ENCODE measurements at places on chromosomes 6 and 20.

GRCh38 chr6:46704562-46704961, 16.9 kb downstream of the TDRD6 start:
- no peak for DNase-seq

DNA sequence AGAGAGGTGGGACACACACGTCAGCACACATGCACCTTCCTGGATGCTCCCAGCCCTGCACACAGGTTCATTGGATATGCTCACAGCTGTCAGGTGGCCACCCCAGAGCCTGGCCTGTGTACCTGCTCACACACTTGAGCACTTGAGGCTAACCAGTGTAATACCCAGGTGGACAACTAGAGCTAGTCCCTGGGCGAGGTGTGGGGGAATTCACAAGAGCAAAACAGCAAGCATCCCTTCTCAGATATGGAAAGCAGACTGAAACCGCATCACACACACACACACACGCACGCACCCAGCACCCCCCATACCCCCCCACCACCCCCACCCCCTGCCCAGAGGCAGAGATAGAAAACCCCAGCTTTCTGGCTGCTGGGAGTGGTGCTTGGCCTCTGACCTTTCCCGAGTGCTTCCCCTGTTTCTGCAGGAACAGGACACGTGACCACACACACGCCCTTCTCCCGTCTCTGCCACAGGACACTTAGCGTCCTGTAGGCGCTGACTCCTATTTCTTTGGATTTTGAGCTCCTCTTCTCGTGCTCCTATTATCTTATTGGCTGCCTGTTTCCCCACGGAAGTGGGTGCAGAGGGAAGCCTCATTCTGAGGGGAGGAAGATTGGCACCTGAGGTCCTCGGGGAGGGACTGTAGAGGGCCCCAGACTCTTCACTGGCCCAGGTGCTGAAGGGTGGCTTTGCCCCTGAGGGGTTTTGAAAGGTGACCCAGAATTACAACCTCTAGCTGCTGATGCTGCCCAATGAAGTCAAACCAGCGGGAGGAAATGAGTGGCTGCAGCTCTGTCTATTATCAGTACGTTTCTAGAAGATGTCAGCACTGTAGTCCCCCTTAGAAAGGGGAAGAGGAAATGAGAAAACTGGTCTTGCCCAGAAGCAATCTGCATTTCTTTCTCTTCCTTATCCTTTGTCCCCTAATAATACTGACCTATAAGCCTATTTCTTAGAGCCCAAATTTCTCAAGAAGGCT, 65.8 kb downstream of the SYTL3 start:
- no peak for DNase-seq

DNA sequence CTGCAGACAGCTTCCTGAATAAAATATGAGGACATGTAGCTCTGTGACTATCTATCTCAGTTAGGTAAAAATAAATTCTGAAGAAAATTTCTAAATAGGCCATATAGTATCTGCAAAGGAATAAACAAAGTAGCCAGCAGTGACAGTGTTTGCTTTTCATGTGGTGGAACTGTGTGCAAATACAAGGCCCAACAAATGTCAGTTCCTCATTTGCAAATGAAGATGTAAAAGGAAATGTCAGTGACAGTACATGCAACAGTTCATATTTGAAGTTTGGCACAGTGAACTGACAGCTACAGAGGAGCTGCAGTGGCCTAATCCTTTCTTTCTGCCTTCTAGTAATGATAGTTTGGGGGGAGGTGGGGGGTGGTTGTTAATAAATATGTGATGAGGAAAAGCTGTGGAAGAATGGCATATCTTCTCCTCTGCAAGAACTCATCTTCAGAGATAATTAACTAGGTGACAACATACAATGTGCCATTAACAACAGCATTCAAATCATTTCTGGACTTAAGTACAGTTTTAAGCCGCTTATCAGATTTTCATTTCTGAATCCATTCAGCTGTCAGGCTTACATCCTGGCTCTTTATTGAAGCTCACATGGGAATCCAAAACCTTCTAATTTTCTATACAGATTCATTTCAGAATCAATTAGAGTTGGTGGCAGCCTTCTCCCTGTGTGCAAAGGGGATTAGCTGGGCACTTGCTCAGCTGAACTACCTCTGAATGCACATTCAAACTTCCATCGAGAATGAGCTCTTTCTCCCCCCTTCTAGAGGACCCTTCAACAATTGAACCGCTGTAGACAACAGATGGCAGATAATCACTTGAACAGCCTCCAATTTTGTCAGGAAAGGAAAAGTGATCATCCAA, 1059.0 kb upstream of the EPHA7 start:
- no peak for DNase-seq

DNA sequence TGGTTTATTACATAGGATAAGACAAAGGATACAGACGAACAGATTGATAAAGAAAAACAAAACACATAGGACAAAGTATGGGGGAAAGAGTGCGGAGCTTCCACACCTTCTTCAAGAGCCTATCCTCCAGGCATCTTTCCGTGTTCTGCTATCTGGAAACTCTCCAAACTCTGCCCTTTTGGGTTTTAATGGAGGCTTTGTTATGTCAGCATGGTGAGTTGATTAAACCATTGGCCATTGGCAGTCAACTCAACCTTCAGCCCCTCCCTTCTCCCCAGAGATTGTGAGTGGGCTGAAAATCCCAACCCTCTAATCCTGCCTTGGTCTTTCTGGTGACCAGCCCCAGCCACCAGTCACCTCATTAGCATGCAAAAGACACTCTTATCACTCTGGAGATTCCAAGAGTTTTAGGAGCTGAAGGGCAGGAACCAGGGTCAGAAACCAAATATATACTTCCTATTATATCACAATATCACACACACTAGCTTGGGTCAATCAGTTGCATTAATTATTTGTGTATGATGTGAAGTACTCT, 23.8 kb downstream of the HLA-DOB start:
- no peak for DNase-seq

GRCh38 chr20:36826554-36827244, 49.2 kb upstream of the TLDC2 start:
- DNase-seq: no peak

- DNase-seq: no peak
Measured at GRCh38 chr6:30879684-30880427, 4.5 kb upstream of the DDR1 start.

- no peak for DNase-seq
Measured at GRCh38 chr20:16098890-16099639, 474.2 kb downstream of the KIF16B start.

GRCh38 chr20:50572938-50573777, 63.0 kb downstream of the PTPN1 start:
- no peak for DNase-seq

GRCh38 chr6:47278545-47278944, 31.2 kb downstream of the TNFRSF21 start:
- no peak for DNase-seq

- no peak for DNase-seq
Measured at GRCh38 chr6:138088326-138088762, 18.9 kb downstream of the PERP start.

GRCh38 chr6:25476126-25476525, 175.9 kb upstream of the SCGN start:
- DNase-seq: no peak

GRCh38 chr20:56554869-56555268, 21.8 kb downstream of the FAM209B start:
- DNase-seq: no peak

DNA sequence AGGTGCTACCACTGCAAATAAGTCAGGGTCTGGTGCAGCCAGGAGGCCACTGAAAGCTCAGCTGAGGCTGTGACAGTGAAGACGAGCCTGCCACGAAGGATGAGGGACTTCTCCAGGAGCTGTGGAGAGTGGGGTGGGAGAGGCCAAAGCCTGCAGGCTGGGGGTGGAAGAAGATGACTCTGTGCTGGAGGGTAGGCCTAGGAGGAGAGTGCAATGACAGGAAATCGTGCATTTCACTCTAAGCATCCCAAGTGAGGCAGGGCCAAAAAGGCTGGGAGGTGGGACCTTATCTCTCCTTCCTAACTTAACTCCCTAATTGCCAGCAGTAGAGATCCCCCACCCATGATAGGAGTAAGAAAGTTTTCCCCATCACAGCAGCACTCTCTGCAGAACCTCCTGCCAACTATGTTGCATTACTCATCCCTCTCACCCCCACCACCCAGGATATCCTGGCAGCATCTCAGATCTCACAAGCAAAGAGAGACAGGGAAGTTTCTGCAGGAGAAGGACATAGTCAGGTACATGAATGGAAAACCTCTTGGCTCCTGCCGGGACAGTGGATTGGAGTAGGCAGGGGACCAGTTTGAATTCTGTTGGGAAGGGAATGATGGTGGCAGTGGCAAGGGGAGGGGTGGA, 466.2 kb downstream of the CDH26 start:
- no peak for DNase-seq

DNA sequence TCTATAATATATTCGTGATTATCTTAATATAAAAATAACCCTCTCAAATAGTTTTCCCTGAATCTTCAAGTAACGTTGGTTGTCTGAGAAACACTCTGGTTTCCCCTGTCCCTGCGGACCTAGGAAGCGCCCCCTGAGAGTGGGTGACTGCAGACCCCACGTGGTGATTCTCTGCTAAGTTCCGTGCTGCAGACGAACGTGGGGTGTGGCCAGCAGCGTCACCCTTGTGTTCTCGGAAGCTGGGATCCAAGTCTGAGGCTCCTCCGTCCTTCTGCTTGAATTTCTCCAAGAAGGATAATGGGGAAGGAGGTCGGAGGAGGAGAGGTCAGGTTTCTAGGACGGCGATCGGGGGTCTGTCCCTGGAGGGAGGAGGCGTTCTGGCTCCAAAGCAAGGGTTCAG, 16.6 kb upstream of the MAP1LC3A start:
- no peak for DNase-seq

DNA sequence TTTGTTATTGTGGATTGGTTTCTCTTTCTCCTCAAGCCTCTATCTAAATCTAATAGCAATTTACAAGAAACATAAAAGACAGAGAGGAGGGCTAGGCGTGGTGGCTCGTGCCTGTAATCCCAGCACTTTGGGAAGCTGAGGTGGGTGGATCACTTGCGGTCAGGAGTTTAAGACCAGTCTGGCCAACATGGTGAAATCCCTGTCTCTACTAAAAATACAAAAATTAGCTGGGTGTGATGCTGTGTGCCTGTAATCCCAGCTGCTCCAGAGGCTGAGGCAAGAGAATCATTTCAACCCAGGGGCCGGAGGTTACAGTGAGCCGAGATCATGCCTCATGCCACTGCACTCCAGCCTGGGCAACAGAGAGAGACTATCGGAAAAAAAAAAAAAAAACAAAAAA, 46.6 kb downstream of the SLC2A12 start:
- no peak for DNase-seq

DNA sequence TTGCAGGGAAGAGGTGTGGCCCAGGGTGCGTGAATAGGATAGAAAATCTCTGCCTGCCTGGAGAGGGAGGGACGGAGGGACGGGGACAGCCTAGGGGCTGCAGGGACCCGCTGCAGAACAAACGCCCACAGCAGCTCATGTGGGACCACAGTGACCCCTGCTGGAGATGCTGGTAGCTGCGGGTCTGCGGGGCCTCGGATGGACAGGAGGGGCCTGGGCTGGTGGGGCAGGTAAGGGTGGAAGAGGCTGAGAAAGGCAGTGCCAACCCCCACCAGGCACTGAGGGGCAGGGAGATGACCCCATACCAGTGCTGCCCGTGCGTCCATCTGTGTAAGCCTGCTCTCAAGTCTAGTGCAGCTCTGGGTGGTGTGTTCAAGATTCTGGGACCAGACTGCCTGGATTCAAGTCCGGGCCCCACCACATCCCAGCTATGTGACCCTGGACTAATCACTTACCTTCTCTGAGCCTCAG, 39.4 kb downstream of the KIAA1755 start:
- peak; percentile 60 for DNase-seq

GRCh38 chr6:51398064-51398705, 579.5 kb downstream of the TFAP2B start:
- no peak for DNase-seq

DNA sequence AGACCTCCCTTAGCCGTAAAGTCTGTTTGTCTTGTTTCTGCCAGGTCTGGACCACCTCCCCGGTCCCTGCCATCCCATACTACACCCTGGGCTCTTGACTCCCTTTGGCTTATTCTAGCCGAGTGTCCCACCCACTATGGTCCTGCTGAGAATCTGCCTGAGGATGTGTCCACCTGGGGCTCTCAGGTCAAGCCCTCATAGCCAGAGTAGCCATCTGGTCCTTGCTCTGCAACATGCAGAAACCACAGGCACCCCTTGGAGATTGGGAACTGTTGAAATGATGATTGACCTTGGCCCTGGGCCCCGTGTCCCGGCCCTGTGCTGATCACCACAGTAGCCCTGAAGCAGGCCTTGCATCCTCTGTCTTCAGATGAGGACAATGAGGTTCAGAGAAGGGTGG, 44.0 kb downstream of the VSTM2L start:
- no peak for DNase-seq

- no peak for DNase-seq
Measured at GRCh38 chr6:70236343-70236742, 66.5 kb downstream of the COL9A1 start.

- no peak for DNase-seq
Measured at GRCh38 chr6:169685860-169686259, 16.0 kb downstream of the WDR27 start.

GRCh38 chr6:163243692-163244589, 170.6 kb upstream of the QKI start:
- no peak for DNase-seq
